ENCODE measurements at places on chromosomes 7 and 10.

- no peak for DNase-seq
These were observed 3.6 kb upstream of the CCDC201 start for GRCh38 chr7:45876519-45876918.

DNA sequence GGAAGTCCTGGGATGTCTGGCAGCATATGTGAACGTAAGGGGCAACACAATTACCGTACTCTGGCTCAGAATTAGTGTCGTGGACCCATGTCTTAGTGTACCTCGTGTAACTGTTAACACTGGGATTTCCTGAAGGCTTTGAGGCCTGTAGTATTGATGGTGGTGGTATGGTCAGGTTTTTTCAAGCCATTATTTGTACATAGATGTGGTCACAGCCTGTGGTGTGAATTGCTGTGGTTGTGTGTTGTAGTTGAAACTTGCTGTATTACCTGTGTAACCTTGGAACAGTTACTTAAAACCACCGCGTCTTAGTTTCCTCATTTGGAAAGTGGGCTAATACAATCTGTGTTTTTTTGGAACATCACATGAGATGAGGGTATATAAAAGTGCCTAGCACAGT, 5.3 kb downstream of the EXOC4 start:
- no peak for DNase-seq

DNA sequence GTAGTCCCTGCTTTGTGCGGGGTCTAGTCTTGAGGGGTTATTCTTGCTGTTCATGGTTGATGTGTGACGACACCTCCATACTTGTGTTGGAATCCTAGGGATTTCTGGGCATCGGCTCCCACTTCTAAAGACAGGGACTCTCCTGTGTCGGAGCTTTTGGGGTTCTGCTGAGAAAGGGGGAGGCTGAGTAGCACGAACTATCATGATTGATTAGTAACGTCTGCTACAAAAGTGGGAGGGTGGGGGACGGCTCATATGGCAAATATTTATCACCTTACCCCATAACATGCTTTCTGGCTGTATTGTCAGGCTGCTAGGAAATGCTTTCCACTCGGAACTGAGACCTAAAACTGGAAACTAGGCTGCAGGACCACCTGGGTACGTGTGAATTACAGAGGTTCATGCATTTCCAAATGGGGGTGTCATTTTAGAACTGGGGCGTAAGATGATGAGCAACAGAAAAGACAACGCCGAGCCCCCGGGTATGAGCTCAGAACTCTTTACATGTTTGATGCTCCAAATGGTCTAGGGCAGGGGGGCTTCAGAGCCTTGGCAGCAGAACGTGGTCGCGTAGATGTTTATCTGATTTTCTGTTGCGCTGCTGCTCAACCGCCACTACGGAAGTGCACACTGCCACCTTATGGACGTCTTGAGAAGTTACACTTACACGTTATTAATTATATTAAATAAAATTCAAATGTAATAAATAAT, 15.1 kb upstream of the NME8 start:
- peak; percentile 41 for DNase-seq

DNA sequence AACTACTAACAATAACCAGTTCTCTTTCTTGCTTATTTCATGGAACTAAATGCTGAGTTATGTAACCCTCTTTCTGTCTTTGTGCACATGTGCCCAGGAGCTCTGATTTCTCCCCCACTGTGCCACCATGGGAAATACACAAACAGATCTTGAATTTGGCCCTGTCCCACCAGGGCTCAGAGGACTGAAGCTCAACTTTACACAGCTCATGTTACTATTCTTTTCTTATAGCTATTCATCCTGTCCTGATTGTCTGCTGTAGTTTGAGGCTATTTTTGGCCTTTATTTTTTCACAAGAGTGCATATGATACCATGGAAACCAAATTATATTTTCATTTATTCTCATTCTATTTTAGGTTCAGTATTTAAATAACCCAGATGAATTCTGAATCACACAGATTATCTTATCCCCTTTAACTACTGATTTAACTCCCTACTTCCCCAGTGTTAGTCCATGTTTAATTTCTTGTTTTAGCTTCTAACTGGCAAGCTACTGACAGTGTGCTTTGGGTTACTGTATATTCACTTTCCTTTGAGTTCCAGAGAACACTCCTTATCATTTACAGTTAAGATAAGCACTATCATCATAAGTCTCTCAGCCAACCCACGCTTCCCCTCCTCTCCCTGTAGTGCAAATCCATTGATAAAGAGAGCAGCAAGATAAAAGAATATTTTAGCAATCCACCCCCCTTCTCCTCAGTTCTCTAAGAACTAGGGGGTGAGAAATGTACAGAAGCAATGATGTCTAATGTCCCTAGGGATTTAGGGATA, 71.8 kb upstream of the GSDME start:
- no peak for DNase-seq

- no peak for DNase-seq
These were observed 11.1 kb upstream of the CAMK2B start for GRCh38 chr7:44336491-44336890.

GRCh38 chr7:143126146-143126545, 5.7 kb upstream of the PIP start:
- DNase-seq = peak; percentile 82

GRCh38 chr10:75189266-75190096, 21.1 kb upstream of the VDAC2 start:
- DNase-seq = no peak

Data from inflammatory macrophage treated with lipopolysaccharide for 1 hour (primary cell).